Colonic mucosa (tissue), 4 donors: ENCODE measurements at places on chromosomes 1 and 21.
A peak's percentile ranks its signal among the peaks of the same experiment; 100 is the strongest.

DNA sequence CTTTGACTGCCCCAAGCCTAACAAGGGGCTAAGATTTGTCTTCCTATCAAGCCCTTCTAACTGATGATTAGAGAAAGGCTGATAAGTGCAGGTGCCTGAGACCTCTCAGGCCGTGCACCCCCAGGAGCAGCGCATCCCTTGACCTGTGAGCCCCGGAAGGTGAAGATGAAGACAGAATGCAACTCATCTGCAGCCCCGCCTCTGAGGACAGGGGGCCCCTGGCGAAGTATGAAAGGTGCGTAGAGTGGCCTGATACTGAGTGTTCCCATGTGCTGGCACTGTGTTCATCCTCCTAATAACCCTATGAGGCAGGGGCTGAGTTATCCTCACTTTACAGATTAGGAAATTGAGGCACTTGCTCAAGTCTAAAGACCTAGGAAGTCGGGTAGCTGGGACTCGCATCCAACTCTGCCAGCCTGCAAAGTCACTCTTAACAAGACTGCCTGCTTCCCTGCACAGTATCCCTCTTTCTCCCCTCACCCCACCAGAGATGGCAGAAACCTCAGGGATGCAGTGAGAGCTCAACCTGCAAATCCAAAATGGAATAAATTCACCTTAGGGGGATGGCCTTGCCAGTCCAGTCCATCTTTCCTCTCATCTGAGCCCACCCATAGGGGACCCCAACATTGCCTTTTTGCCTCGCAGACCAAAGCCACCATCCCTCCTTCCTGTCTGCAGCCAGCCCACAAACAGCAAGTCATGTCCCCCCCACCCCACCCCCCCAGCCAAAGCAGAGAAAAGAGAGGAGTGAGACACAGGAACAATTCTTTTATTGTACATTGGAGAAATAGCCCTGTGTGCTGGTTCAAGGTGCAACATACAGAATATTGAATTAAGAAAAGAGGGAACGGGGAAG, 4.1 kb downstream of the CAMK2N1 start:
- no peak for DNase-seq

DNA sequence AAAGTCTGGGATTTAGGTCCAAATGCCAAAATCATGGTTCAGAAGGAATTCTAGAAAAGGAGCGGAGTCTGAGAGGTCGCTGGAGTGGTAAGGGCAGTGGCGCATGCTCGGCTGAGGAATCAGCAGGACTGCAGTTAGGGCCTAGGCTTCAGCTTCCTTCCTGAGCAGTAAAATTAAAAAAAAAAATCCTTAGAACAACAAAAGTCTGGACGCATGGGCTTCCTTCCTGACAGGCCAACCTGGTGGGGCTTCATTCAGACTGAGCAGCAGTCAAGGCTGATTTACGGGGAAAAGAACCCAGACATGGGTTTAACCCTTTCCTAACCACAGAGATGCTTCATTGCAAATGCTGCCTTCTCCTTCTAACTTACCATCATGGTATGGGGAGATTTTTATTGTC, 17.1 kb downstream of the RNF220 start:
- no peak for DNase-seq

DNA sequence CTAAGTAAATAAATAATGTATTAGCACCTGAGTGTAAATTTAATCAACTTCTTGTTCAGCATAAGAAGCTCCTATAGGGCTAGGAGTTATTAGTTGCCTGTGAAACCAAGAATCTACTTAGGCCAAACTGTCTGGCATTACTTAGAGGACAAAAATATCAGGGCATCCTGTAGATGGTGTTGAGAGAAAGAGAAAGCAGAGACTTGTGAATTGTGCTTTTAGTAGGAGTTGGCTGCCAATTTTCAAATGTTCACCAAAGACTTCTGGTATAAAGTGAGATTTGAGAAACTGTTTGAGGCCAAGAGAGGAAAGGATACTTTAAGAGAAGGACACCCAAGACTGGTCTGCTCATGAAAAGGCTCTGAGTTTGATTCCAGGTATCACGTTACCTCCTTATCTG, 315.5 kb upstream of the DEPDC1 start:
- DNase-seq = no peak

DNA sequence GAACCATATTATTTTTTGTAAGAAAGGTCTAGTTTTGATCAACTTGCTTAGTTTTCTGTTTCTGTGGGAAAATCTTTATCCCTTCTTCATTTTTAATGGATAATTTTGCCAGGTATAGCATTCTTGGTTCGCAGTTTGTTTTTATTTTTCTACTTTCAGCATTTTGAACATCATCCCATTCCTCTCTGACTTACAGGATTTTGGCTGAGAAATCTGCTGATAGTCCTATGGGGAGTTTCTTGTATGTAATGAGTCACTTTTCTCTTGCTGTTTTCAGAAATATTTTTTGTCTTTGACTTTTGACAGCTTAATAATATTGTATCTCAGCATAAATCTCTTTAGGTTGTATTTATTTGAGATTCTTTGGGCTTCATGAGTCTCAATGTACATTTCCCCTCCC, 389.1 kb downstream of the PBX1 start:
- no peak for DNase-seq

DNA sequence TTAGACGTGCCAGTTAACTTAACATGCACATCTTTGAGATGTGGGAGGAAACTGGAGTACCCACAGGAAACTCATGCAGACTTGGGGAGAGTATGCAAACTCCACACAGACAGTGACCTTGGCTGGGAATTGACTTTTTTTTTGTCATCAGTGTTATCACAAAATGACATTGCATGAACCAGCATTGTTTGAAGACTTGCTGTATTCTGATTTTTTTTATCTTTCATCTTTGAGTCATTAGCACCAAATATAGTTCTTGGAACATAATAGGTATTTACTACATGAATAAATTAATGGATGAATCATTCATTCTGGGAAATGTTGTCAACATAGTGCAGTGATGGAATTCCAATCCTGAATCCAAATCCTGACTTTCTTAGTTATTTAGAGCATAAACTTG, 77.0 kb downstream of the ATF6 start:
- DNase-seq = no peak

- no peak for DNase-seq
Measured at GRCh38 chr1:9050803-9051202, 18.6 kb downstream of the SLC2A5 start.

GRCh38 chr1:30754684-30755171, 2.8 kb downstream of the LAPTM5 start:
- no peak for DNase-seq

DNA sequence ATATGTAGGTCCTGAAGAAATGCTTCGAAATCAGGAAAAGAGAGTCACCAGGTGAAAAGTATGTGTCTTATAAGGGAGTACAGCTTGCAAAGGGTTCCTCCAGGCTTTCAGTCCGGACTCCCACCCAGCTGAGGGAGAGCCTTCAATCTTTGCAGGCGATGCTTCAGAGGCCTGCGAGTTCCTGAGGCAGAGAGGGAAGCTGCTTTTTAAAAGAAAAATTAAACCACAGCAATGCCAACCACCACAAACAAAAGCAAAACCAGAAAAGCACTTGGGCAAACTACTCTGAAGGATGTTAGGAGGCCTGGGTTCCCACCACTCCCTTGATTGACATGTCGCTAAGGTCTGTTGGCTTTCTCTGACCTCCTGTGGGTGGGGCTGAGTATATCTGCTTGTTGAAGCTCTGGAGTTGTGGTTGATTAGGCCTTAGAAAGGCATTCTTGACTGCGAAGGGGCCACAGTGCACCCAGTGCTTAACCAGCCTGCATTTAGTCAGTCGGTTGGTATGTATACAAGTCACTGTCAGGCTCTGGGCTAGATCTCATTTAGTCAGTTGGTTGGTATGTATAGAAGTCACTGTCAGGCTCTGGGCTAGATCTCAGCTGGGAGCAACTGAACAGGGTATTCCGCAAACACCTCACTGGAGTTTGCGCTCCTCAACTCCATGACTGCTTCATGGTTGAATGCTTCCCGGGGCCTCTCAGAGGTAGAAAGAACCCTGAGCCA, 1.2 kb downstream of the NIPAL3 start:
- peak; percentile 60 for DNase-seq

DNA sequence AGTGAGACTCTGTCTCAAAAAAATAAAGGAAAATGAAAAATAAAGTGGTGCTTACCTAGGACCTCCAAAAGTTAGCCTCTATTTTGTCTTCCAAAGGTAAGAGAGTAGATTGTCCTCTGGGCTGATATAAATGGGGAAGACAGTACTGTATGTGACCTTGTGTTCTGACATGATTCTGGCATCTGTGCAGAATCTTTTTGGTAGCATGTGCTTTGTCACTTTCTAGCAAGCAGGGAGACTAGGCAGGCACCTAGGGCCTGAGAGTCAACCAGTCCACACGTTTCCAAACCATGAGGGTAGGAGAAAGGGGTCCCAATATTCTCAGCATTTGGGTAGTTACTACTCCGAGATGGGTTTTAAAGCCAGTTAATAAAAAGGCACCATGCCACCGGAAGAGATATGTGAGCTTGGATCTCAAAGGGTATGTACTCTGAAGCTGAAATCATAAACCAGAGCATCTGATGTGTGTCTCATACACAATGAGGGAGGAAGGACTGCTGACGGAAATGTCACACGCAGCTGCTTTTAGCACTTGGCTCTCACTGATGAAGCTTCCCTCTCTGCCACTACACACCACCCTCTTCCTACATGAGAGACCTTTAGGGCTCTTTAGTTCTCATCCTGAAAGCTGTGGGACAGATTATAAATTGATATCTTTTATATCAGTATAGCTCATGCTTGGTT, 27.0 kb upstream of the SLC16A1 start:
- no peak for DNase-seq

DNA sequence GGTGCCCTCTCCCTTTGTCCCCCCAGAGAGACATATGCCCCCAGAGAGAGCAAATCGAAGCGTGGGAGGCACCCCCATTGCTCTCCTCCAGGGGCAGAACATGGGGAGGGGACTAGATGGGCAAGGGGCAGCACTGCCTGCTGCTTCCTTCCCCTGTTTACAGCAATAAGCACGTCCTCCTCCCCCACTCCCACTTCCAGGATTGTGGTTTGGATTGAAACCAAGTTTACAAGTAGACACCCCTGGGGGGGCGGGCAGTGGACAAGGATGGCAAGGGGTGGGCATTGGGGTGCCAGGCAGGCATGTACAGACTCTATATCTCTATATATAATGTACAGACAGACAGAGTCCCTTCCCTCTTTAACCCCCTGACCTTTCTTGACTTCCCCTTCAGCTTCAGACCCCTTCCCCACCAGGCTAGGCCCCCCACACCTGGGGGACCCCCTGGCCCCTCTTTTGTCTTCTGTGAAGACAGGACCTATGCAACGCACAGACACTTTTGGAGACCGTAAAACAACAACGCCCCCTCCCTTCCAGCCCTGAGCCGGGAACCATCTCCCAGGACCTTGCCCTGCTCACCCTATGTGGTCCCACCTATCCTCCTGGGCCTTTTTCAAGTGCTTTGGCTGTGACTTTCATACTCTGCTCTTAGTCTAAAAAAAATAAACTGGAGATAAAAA, 8.4 kb downstream of the EFNA3 start:
- DNase-seq = no peak

DNA sequence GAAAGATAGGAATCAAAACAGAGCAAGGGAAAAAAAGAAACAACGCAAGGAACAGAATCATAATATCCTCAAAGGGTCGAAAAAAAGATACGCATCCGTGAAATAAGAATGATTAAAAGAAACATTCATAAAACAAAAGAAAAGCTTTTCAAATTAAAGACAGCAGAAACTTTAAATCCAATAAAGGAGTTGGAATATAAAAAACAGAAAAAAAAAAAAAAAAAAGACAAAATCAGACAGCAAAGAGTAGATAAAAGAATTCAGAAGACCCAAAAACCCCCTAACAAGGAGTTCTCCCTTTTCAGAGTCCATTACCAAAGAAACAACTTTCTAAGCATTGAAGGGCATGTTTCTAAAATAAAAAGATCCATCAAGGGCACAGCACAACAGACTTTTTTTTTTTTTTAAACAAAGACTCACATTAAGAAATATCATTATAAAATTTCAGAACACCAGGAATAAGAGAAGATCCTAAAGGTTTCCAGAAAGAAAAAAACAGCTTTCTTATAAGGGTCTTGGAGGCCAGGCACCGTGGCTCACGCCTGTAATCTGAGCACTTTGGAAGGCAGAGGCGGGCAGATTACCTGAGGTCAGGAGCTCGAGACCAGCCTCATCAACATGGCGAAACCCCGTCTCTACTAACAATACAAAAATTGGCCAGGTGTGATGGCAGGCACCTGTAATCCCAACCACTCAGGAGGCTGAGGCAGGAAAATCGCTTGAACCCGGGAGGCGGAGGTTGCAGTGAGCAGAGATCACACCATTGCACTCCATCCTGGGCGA, 44.7 kb downstream of the ENAH start:
- no peak for DNase-seq

DNA sequence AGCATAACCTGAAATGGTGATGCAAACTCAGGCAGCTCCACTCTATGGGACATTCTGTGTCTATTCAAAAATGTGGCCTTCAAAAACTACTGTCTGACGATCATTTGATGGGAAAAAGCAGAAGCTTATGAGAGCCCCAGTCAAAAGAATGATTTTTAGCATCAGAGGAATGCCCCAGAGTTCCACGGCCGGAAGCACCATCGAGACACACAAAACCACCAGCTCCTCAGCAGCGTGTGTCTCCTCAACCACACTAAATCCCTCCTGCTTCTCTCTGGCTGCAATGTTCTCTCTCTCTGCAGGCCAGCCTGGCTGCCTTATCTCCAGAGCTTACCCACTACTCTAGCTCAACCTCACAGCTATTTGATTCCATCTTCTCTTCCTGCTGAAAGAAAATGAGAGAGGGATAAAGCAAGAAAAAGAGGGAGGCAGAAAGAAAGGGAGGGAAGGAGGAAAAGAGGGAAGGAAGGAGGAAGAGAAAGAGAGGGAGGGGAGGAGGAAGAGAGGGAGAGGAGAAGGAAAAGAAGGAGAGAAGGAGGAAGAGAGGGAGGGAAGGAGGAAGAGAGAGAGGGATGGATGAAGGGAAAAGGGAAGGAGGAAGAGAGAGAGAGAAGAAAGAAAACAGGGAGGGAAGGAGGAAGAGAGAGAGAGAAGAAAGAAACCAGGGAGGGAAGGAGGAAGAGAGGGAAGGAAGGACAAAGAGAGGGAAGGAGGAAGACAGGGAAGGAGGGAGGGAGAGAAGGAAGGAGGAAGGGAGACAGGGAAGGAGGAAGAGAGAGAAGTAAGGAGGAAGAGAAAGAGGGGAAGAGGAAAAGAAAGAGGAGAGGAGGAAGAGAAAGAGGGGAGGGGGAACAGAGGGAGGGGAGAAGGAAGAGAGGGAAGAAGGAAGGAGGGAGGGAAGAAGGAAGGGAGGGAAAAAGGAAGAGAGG, 33.5 kb upstream of the LAPTM5 start:
- no peak for DNase-seq

DNA sequence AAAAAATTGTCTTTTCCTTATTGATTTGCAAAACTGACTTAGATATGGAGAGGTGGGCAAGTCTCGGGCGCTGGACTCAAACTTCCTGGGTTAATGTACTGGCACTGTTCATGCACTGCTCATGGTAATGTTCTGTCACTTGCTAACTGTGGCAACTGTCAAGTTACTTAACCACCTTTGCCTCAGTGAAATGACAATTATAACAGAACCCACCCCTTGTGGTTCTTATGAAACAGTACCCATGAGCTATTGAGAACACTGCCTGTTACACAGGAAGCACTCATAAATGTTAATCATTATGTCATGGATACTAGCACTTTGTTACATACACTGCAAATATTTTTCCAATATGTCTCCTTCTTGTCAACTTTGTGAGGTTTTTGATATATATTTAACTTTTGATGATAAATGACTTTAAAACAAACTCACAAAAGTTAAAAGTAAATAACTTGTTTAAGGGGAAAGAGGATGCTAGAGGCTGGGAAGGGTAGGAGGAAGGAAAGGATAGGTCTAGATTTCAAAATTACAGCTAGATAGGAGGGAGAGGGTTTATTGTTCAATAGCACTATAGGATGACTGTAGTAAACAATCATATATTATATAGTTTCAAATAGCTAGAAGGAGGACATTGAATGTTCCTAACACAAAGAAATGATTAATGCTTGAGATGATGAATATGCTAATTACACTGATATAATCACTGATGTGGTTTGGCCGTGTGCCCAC, 342.5 kb downstream of the ADGRL2 start:
- DNase-seq = no peak
